D721Med (cell line): ENCODE measurements at places on chromosomes 2 and 18.
A peak's percentile ranks its signal among the peaks of the same experiment; 100 is the strongest.

GRCh38 chr2:38517284-38517683 lies 85.4 kb downstream of the HNRNPLL start:
- DNase-seq, result no peak

DNA sequence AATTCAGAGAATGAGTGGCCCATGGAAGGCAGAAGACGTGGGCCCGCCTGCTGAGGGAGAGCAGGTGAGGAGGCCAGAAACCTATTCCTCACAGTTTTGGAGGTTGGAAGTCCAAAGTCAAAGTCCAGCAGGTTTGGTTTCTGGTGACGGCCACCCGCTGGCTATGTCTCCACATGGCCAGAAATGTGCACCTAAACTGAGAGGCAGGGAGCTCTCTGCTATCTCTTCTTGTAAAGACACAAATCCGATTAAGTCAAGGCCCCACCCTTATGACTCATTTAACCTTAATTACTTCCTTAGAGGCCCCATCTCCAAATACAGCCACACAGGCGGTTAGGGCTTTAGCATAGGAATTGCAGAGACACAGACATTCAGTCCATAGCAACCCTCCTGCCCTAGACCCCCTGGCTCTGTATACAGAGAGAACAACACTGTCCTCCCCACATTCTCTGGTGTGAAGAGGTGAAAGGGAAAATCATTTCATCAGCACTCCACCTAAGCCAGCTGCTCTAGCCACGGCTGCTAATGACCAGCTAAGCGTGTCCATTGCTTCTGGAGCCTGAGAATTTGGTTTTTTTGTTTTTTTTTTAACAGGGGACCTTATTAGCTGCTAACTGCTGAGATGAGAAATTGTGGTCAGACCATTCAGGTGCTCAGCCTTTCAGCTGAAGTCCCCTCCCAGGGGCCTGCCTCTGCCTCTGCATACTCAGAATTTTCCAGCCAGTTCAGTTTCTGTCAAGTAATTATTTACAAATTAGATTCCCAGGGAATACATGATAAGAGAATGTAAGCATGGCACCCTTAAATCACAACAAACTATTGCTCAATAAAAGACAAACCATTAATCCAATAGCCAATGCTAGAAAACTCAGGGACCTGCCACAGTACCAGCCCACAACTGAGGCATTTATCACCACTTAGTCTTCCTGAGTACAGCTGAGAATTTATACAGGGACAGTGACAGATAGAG lies 368.7 kb upstream of the ID2 start:
- DNase-seq, result no peak

- no peak for DNase-seq
These were observed 321.7 kb downstream of the FIGN start for GRCh38 chr2:163414121-163414520.

GRCh38 chr2:238989484-238989883 lies 141.6 kb downstream of the TWIST2 start:
- DNase-seq, result no peak

- DNase-seq, result peak; percentile 71
These were observed 89.4 kb downstream of the CELF4 start for GRCh38 chr18:37476182-37476581.

DNA sequence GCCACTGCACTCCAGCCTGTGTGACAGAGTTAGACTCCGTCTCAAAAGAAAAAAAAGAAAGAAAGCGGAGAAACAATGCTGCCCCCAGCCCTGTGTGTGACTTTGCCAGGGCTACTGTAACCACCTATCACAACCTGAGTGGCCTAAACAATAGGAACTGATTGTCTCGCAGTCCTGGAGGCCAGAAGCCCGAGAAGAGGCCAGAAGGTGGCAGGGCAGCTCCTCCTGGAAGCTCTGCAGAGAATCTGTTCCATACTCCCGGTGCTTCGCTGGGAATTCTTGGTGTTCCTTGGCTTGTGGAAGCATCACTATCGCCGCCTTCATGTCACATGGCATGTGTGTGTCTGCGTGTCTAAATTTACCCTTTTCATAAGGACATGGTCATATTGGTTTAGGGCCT lies 14.4 kb upstream of the RAB17 start:
- no peak for DNase-seq

DNA sequence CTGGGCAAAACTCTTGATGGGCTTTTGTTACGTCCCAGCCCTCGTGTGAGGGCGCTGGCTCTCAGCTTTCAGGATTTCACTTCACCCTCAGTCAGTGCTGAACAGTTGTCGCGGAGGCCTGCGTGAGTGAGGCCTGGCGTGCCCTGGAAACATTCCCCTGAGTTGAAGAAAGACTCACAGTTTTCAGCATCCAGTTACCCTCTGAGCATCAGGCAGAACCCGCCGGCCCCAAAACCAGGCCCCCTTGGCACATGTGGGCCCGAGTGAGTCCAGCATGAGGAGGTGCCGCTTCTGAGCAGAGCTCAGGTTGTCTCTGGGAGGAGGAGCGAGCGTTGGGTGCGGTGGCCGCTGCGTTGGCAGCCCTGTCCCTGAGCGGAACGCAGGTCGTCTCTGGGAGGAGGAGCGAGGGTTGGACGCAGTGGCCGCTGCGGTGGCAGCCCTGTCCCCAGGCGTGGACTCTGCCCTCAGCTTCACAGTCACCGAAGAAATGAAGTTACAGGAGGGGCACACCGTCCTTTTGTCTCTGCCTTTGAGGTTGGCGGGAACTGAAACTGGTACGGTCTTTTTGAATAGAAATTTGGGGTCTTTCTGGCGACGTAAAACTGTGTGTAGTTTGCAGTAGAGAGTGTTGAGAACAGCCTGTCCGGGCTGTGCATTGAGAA lies at the start of gene NEU4:
NEU4 (plus strand) TSS at position 473 of the 662 bp plus-strand sequence. CDS start 5,292 bp downstream, outside the sequence.
- DNase-seq, result no peak

DNA sequence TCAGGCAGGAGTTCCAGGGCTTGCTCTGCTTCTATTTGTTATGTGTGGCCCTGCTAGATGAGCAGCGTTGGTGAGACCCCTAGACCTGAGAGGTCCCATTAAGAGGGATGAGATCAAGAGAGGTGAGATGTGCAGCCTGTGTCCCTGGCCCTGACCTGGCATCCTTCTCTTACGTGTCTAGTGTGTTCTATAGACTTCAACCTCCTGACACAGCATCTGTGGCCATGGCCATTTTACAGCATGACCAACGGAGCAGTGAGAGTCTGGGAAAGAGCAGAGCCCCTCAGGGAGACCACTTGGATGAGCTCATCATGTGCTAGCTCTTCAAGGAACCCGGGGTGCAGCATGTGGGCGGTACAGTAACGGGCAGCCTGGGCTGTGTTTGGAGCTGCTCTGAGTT lies 32.7 kb upstream of the ASPRV1 start:
- no peak for DNase-seq

- DNase-seq, result no peak
These were observed 2.8 kb downstream of the SCLY start for GRCh38 chr2:238063414-238064189.
